Activated CD8-positive, alpha-beta memory T cell treated with anti-CD3 and anti-CD28 coated beads for 1 hour (primary cell): ENCODE measurements at places on chromosomes 7 and 10.
A peak's percentile ranks its signal among the peaks of the same experiment; 100 is the strongest.

DNA sequence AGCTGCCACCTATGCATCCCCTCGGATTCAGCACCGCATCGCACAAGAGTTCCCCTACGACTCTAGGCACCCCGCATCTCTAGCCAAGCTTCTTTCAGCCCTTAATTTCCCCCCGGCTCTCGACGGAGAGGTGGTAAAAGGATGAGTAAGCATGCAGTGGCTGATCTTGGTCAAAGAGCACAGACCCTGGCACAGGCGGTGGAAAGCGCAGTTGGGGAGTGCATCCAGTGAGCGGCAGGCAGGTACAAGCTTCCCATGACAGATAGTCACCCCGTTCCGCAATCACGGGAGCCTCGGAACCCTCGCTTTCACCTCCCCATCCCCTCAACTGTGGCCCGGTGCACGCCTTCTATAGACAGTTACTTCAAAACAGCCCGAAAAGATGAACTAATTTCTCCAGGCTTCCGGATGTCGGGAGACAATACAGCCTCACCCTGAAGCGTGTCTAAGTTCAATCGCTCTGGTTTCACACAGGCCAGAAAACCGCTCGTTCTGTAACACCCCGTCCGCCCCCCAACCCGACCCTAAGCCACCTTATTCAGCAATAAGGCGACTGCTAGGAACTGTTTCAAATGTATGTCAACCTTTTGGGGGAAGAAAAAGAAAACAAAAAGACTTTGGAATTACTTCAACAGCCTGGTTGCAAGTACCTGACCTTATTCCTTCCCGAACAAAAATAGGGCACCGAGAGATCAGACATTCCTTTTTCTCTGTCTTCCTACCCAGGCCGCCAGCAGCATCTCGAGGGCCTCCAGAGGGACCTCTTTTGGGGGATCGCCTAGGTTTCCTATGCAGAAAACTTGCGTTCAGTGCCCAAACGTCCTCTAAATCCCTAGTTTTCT, 1.4 kb downstream of the RHEB start:
- peak; percentile 25 for DNase-seq

- no peak for DNase-seq
These were observed 106.2 kb downstream of the RTKN2 start for GRCh38 chr10:62162261-62162981.

DNA sequence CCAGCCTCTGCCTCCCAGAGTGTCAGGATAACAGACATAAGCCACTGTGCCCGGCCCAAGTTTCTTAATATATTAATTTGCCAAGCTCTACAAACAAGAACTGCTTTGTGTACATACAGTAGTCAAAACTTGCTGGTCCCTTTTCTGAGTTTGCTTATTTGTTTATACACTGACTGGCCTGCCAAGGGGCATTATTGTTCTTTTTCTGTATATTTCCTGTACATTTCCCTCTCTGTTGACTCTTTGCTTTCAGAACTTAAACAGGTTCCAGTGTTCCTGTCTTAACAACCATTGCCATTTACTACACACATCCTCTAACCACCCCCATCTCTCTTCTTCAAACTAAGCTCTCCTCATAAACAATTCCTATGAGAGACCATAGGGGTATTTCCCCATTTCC, 61.5 kb upstream of the RPA3 start:
- no peak for DNase-seq

DNA sequence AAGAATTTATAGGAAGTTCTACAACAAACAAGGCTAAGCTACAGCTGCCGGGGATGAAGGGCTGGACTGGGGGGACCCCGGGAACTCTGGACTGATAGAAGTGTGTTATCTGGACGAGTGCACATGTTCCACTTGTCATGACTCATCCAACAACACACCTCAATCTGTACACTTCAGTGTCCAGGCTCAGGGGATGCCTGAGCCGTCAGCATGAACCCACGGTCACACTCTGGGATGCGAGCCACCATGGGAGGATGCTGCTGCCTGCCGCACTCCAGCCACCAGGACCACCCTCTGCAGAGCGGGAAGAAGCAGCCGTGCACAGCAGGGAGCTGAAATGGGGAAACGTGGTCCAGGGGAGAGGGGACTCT, 67.5 kb downstream of the MAD1L1 start:
- no peak for DNase-seq

GRCh38 chr10:6988654-6989053, 408.6 kb upstream of the PRKCQ start:
- no peak for DNase-seq

DNA sequence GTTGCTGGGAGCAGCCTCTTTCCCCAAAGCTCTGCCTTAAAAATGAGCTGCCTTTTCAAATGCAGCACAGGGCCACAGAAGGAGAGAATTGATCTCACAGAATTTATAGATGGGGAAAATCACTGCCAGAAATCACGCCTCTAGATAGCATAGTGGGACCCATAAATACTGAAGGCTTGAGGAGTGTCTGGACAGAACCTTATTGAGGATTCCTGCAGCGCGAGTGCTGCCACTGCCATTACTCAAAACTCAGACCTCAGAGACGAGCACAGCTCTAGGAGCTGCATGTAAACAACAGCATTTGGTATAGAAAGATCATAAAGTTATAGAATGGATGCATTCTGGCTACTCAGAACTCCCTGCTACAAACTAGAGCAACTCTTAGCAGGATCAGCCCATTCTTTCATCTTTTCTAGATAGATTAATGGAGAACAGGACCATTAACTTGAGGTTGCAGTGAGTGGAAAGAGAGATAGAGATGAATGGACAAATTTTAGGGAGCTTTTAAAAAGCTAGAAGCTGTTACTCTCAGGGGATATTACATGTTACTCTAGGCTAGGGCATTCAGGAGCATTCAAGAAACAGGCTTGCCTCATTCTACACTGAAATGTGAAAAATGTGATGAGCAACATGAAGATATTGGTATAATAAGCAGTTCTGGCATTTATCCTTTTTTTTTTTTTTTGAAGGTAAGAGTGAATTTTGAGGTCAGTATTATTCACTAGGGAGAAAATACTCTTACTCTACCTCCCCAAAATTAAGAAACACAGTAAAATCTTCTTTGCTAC, 267.2 kb upstream of the SLC26A5 start:
- DNase-seq, result no peak

DNA sequence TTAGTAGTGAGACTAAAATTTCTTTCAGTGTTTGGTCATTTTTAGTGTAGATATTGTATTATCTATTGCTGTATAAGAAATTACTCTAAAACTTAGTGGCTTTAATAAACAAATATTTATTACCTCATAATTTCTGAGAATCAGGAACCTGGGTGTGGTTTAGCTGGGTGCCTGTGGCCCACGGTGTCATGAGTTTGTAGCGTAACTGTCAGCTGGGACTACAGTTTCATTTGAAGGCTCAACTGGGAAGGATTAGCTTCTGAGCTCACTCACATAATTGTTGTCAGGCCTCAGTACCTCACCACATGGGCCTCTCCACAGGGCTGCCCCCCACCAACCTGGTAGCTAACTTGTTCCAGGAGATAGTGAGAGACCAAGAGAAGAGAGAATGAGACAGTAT, 98.5 kb downstream of the SRI start:
- DNase-seq, result no peak

DNA sequence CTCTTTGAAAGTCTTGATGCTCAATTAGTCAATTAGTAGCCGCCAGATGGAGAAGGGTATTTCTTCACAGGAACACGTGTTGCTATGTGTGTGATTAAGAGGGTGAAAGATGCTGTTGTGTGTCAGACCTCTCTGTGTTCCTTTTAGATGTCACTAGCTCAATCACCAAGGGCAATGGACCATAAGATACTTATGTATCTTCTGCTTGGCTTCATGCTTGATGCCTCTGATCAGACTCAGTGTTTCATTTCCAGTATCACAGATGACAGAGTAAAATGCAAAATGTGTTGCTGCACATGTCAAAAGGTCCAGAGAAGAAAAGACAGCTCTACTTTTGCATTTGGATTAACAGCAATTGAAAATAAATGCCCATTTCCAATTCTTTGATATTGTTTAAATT, 865.9 kb downstream of the CNTNAP2 start:
- no peak for DNase-seq

- DNase-seq, result no peak
These were observed 46.5 kb upstream of the ITGB8 start for GRCh38 chr7:20284003-20284770.
